Right renal cortex interstitium (tissue), 3 donors: ENCODE measurements at places on chromosomes 5 and 9. TPM values are rescaled to one million over a fixed set of nuclear protein-coding genes. Genes with fewer than 3 reads are reported as not detected.

- no peak for DNase-seq
These were observed 148.3 kb upstream of the GHR start for GRCh38 chr5:42274913-42275312.

GRCh38 chr5:91126448-91126847 lies 256.7 kb downstream of the ARRDC3 start:
- DNase-seq = no peak

GRCh38 chr9:109996936-109997580 lies 210.9 kb downstream of the C9orf152 start:
- DNase-seq = no peak

Gene GABBR2
- polyA plus RNA-seq = 3.6 TPM
